ENCODE measurements at places on chromosomes 11 and 22.

GRCh38 chr11:114075344-114075610 lies 15.8 kb downstream of the ZBTB16 start:
- DNase-seq, result no peak

DNA sequence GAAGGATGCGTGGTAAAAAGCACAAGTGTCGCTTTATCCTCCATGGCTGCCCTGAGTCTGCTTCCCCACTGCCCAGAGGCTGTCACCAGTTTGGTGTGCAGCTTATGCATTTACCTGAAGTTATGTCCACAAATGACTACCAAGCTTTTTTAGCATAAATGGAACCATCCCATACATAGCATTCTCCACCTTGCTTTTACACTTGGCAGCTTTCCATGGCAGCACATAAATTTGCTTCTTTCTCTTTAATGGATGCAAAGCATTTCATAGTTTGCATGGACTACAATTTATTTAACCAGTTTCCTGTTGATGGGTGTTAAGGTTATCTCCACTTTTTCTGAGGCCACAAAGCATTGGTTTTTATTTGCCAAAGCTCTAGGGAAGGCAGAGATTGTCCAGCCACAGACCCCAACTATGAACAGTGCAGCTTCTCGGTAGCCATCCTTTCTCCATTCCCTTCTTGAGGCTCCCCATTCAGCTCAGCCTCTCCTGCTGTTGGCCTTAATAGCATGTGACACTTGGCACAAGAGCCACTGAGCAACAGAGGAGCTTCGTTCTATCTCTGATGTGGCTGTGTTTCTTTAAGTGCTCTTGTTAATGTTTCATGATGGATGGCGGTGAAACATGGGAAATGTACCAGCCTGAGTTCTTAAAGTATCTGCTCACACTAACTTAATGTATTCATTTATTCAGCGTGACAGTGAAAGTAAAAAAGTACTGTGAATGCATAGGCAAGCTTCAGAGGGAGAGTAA lies 59.8 kb upstream of the NAV2 start:
- DNase-seq, result no peak

- no peak for DNase-seq
Observed at GRCh38 chr22:46966495-46966845, 204.0 kb downstream of the TBC1D22A start.

GRCh38 chr11:25992294-25992693 lies 339.6 kb upstream of the ANO3 start:
- no peak for DNase-seq

DNA sequence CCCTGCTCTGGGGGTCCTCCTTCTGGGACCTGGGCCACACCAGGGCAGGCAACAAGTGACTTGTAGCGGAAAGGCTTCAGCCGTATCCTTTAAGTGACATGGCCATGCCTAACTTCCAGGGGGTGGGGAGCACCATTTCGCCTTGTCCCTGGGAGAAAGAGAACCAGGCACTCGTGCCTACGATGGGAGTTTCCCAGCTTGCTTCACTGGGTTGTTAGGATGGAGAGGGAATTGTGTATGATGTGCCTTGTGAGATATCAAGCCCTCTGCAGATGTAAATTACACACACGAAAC lies 151.4 kb downstream of the CACNA1I start:
- DNase-seq, result no peak

GRCh38 chr11:72124046-72124445 lies 11.5 kb upstream of the FOLR3 start:
- DNase-seq, result no peak

DNA sequence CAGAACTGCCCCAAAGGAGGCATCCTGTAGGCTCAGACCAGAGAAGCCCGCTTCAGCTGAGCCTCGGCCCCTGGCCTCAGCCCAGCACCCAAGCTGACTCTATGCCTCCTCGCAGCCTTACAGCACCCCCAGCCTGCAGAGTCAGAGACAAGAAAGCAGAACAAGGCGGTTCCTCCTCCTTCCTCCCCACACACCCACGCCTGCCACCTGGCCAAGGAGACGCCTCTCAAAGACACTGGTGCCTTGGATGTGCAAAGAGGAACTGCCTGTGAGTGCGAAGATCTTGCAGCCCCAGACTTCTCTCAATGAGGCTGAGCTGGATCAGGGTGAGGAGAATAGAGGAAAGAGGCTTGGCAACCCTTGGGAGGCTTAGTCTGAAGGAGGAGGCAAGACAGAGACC lies 60.2 kb downstream of the PDE2A start:
- peak; percentile 11 for DNase-seq

DNA sequence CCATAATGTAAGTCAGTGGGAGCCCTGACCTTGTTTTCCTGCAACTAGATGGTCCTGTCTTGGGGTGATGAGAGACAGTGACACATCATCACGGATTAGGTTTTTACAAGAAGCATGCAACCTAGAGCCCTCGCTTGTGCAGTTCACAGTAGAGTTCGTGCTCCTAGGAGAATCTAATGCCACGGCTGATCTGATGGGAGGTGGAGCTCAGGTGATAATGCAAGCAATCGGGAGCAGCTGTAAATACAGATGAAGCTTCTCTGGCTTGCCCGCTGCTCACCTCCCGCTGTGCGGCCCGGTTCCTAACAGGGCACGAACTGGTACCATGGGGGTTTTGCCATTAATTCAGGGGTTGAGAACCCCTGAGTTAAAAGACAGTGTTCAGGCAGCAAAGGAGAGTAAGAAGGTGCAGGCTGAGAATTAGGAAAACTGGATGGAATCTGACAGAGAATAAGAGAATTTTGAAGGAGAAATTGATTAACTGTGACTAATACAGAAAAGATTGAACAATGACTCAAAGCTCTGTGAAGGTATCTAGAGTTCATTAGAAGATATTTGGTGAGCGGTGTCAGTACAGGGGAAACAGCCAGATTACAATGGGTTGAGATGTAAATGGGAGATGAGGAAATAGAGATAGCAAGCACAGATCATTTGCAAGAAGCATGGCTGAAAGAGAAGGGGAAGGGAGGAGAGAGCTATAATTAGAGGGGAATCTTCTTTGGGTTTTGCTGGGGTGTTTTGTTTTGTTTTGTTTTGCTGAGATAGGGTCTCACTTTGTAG lies 21.0 kb downstream of the WEE1 start:
- no peak for DNase-seq

DNA sequence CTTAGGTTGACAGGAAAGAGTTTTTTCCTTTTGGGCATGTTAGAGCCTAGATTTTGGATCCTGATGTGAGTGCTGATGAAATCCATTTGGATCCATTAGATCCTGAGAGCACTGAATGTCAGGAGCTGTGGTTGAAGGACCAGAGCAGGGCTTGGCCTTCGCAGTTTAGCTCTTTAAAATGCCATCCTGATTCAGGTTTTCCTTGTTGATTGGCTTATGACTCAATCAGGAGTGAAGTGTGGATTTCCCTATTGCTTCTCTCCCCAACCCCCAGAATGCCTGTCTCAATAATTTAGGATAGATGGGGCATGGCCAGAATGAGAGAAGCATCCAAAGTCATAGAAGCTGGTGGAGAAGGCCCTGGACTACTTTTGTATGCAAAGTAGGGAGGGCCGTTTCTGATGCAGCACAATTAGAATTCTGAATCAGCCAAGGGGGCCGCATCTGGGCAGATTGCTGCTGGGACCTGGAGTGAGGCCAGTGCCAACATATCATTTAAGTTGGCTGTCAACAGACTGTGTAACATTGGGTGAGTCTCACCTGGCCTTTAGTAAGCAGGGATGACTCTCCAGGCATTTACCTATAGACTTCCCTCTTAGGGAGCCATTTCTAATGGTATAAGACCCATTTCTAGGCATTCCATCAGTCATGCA lies 80.5 kb downstream of the TEAD1 start:
- DNase-seq, result no peak

DNA sequence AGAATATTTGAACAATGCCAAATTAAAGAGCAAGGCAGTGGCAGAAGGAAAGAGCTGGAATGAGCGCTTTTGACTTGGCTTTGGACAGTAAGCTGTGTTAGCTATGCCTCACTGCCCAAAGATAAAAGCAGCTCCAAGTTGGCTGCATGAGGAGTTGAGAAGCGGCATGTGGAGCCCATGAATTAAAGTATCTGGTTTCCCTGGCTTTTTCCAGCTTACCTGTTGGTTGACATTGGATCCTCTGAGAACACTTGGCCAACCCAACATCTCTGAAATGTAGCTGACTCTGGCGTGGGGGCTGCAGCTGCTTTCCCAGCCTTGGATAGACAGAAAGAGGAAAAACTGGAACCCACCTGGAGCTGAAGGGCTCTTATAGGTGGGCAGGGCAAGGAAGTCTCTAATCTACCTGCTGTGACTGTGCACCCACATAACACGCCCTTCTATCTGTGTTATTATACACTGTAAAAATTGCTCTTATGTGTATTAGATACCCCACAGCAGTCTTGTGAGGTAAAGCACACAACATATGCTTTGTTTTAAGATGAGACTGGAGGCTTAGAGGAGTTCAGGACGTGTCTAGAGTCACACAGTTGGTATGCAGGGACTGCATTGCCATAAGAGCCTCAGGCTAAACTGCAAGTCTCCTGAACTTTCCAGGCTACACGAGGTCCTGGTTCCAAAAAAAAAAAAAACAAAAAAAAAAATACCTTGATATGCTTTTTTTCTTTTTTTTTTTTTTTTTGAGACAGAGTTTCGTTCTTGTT lies 5.8 kb downstream of the UBASH3B start:
- DNase-seq, result no peak

- no peak for DNase-seq
Observed at GRCh38 chr11:120222916-120223315, 12.1 kb downstream of the OAF start.

Data from CD4-positive, alpha-beta T cell treated with Interleukin-4 for 4 hours (primary cell).